ENCODE measurements at places on chromosomes 11 and 22. TPM values are rescaled to one million over a fixed set of nuclear protein-coding genes. Genes with fewer than 3 reads are reported as not detected.

GRCh38 chr11:75479597-75480145, 46.1 kb downstream of the GDPD5 start:
- DNase-seq = no peak

DNA sequence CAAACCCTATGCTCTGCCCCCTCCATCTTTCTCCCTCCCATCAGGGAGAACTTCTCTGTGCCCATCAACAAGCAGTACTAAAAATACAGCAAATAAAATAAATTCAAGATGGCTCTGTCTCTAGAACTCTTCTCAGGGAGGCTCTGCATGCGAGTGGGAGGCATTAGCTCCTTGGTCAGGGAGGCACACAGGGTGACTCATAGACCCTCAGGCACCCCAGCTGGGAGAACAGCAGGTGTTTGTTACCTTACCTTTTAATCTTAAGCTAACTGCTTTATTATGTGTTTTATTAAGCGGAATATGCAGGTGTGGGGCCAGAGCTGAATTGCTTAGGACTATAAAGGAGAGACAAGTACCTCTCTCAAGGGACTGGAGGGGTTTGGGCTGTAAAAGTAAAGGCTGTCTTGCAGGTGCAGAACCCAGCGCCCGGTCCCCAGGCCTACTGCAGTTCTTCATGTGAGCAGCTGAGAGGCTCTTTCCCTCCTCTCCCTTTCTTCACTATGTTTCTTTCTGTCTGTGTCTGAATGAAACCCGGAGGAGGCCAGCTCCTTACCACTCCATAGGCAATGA, 20.8 kb downstream of the CSNK2A3 start:
- no peak for DNase-seq

DNA sequence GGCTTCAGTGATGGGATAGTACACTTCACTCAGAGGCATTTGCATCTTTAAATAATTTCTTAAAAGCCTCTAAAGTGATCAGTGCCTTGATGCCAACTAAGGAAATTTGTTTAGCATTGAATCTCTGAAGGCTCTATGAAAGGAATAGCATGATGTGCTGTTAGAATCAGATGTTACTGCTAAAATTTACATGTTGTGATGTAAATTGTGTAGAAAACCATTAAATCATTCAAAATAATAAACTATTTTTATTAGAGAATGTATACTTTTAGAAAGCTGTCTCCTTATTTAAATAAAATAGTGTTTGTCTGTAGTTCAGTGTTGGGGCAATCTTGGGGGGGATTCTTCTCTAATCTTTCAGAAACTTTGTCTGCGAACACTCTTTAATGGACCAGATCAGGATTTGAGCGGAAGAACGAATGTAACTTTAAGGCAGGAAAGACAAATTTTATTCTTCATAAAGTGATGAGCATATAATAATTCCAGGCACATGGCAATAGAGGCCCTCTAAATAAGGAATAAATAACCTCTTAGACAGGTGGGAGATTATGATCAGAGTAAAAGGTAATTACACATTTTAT, 4.6 kb downstream of the MALAT1 start:
- no peak for DNase-seq

GRCh38 chr22:31062566-31063230, 18.4 kb upstream of the SMTN start:
- no peak for DNase-seq

The HTR3A gene
- 0.22 TPM for polyA plus RNA-seq

The IGLL1 gene
- polyA plus RNA-seq = 0.28 TPM

GRCh38 chr11:74896311-74896710, 52.6 kb downstream of the XRRA1 start:
- DNase-seq = no peak

DNA sequence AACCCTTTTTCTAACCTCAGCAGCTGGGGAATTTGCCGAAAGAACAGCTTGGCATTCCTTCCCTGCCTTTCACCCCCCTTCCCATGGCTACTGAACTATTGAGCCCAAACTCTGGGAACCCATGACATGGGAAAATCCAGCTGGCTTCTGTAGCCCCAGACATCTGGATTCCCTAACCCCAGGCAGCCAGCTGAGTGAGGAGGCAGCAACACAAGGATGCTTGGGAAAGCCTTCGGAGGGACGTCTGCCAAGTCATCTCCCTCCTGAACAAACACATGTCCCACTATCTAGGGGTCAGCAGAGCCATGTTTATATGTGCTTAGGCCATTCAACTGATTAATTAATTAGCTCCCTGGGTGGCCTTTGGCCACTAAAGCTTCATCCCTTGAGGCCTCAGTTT, 21.6 kb downstream of the LRRC55 start:
- peak; percentile 77 for DNase-seq

Data from renal cortex interstitium (tissue), 15 donors.